Thoracic aorta (tissue), 2 donors: ENCODE measurements at places on chromosomes 2 and 18.

GRCh38 chr18:5961828-5962150 lies 66.5 kb upstream of the TMEM200C start:
- H3K36me3 ChIP-seq: no peaks in the 10 kb centered on the region
- H3K4me3 ChIP-seq: no peak overlapping the region
- no peak overlapping the region for H3K27ac ChIP-seq
- no peaks in the 10 kb centered on the region for H3K27me3 ChIP-seq
- no peaks in the 10 kb centered on the region for H3K4me1 ChIP-seq

DNA sequence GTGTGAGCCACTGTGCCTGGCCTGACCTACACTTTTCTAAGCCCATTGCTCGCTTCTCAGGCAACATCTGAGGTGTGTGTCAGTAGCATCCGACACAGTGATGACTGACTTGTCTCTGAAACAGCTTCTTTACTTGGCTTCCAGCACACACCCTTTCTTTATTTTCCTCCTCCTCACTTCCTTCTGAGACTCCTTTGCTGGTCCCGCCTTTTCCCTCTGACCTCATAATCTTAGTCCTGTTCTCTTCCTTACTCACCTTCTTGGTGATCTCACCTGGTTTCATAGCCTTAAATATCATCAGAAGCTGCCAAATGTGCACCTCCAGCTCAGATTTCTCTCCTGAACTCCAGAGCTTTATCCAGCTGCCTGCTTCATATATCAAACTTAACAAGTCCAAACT lies 66.6 kb upstream of the PELI1 start:
- H3K27me3 ChIP-seq: no peaks in the 10 kb centered on the region
- H3K36me3 ChIP-seq: no peaks in the 10 kb centered on the region
- H3K4me3 ChIP-seq: no peak overlapping the region
- H3K4me1 ChIP-seq: no peaks in the 10 kb centered on the region
- no peak for DNase-seq

DNA sequence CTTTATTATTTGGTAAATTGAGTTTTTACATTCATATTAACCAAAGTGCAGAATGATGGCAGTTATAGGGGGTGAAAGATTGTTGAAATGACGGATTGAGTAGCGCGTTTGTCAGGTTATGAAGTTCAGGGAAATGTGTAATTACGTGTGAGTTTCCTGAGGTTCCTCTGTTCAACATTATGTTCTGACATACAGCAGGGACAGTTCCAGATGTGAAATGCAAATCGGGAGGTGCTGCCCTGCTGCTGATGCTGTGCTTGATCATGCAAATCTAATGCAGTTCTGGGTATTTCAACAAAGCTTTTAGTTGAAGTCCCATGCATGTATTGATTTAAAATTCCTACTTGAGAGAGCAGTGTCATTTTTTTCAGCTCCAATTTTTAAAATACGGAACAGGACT lies 57.9 kb downstream of the CDH7 start:
- H3K4me1 ChIP-seq: no peaks in the 10 kb centered on the region
- no peaks in the 10 kb centered on the region for H3K27me3 ChIP-seq
- H3K4me3 ChIP-seq: no peak overlapping the region

DNA sequence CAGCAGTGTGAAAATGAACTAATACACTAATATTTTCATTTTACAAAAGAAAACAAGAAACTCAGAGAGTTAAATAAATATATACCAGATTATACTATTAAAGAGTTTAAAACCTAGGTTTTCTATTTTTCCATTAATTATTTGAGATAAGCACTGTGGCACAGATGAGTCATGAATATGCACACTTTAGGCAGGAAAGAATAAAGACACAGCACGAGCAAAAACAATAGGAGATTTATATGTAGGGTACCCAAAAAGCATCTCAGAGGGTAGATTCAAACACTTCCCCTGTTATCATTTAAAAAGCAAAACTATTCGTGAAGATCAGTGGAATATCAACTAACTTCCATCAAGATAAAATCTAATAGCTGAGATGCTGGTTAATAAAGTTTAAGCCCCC lies 430.6 kb downstream of the ERBB4 start:
- no peak overlapping the region for H3K4me3 ChIP-seq
- H3K27ac ChIP-seq: no peak overlapping the region
- DNase-seq: no peak
- no peaks in the 10 kb centered on the region for H3K27me3 ChIP-seq
- no peaks in the 10 kb centered on the region for H3K36me3 ChIP-seq

DNA sequence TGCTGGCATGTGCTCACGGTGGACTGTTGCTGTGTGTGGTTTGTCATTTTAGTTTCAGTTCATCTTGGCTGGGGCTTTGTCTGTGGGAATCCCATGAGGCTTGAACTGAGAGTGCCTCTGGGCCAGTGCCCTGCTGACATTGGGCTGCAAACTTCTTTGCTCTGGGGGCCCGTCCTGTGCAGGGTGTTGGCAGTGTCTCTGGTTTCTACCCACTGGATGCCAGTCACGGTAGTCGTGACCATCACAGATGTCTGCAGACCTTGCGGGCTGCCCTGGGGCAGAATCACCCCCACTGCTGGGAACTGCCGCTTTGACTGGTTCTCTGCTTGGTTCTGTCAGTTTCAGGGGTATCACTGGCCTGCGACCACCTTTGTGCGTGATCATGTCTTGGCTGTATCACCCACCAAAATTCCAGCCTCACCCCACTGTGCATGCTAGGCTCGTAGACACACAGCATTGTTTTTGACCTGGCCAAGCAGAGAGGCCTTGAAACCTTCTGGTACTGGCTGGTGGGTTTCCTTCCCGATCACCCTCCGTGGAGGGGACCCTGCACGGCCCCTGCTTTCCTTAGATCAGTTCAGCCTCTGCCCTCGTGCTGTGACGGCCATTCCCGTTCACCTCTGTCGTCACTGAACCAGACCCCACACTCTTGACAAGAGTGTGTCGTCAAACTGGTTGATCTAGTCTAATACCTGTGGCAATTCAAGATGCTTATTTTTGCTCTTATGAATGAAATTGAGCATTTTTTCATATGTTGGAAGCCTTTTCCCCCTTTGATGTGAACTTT lies 57.6 kb downstream of the KCNG2 start:
- no peak for DNase-seq
- no peaks in the 10 kb centered on the region for H3K27me3 ChIP-seq
- no peak overlapping the region for H3K4me3 ChIP-seq
- H3K4me1 ChIP-seq: no peaks in the 10 kb centered on the region
- H3K36me3 ChIP-seq: no peaks in the 10 kb centered on the region

DNA sequence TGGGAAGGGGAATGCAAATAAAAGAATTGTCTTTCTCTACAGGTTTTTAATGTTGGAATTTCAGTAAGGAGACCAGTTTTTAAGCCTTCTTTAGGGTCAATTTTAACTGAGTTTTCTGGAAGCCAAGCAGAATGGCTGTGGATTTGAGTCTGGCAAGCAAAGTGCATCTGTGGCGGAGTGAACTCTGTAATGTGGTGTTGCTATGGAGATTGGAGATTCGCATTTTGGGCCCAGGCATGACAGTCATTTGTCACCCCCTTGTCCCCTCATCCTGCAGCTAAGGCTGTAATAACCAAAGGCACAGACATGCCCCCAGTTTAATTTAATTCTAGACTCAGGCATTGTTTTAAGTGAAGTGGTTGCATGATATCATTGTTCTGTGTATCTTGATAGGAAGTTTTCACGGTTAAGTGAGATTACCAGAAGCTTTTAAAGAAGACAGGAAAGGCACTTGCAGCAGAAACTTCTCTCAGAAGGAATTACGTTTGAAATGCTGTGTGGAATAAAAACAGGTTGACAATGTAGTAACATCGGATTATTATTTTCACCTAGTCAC lies 30.6 kb downstream of the ARMC9 start:
- no peak overlapping the region for H3K4me3 ChIP-seq
- no peaks in the 10 kb centered on the region for H3K27me3 ChIP-seq
- H3K36me3 ChIP-seq: peaks cover 11% of the 10 kb centered on the region
- H3K4me1 ChIP-seq: peaks cover 7% of the 10 kb centered on the region
- DNase-seq: no peak
